ENCODE measurements at places on chromosomes 1 and 21.

GRCh38 chr1:198278943-198279342, 122.1 kb downstream of the NEK7 start:
- DNase-seq = no peak

DNA sequence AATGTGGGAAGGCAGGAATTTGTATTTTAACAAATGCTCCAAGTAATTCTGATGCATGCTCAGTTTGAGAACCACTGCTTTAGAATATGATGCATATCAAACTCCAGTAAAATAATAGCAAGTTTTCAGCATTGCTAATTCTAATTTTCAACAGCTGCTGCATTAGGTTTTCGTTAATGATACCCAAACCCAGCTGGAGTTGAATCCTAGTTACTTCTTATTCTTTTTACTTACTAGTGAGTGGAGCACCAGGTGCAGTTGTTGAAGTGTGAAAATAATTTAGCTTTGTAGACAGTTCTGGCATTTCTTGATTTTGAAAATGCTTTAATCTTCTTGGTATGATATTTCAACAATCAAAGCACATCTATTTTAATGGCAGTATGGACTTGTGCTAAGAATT, 138.5 kb downstream of the HS2ST1 start:
- no peak for DNase-seq

GRCh38 chr1:227728059-227728891, 6.8 kb downstream of the JMJD4 start:
- DNase-seq = peak; percentile 34

DNA sequence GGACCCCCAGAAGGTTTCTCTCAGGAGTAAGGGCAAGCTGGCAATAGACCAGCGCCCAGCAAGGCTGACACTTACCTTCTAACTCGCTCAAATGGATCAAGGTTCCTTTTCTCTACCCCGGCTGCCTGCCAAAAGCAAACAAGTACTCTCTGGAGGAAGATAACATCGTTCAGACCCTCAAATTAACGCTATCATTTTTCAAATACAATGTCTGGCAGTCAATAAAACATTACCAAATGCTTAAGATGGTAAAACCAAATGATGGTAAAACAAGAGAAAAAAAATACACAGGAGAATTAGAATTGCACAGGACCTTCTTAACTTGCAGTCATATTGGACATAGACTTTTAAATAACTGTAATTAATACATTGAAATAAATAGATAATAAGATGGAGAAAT, 148.1 kb downstream of the SPATA46 start:
- DNase-seq = no peak

DNA sequence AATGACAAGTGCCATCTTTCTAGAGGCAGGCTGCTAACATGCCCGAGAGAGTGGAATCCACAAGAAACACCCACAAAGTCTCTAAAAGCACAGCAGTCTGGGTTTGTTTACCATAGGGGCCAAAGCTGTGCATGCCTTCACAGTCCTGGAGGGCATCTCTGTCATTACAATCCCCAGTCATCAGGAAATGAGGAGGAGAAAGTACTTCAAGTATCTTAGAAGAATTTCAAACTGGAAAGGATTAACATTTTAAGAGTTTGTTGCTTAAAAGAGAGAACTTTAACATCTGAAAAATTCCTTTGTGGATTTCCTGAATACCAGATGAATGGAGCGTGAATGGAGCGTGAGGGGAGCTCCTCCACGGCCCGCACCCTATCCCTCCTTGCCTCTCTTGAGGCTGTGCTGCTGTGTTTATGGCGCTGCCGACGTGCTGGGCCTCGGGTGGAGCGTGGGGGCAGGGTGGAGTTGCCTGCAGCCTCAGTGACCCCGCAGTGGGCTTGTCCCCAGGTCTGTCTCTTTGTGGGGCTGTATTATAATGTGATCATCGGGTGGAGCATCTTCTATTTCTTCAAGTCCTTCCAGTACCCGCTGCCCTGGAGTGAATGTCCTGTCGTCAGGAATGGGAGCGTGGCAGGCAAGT, 23.3 kb downstream of the SLC6A17 start:
- no peak for DNase-seq

GRCh38 chr1:20932437-20932977, 145.4 kb upstream of the HP1BP3 start:
- no peak for DNase-seq

GRCh38 chr1:39154553-39155421, 49.7 kb upstream of the MACF1 start:
- DNase-seq = no peak

GRCh38 chr1:100455478-100456072, 82.4 kb upstream of the GPR88 start:
- DNase-seq = no peak

DNA sequence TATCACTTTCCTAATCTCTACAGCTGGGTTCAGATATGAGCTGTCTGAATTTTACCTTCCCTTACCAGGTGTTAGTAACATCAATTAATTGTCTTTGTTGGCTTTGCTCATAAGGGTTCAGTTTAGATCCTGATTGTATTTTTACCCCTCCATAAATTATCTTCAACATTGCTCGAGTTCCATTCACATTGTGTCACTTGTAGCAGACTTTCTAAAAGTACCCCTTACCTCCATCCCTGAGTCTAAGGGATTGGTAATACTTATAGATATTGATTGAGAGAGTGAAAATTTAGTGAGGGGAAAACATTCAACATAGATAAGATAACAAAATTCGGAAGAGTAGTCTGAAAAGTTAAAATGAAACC, 7.3 kb downstream of the RASAL2 start:
- DNase-seq = no peak

DNA sequence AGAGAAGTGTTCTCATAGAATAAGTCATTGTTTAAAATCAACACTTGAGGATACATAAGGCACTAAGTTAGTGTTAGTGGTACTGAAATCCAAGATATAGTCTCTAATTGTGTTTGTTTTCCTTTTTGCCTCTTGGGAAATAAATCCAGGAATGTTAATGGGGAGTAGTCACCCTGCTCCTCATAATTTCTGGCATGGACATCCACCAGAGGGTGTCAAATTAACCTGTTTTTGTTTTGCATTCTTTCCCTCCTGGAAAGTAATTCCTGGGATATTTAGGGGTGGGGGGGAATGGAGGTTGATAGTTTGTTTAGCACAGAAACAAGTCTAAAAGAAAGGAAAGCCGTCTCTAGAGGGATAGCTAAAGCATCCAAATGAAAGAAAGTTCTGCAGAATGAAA, 87.8 kb upstream of the MAP1LC3C start:
- no peak for DNase-seq

DNA sequence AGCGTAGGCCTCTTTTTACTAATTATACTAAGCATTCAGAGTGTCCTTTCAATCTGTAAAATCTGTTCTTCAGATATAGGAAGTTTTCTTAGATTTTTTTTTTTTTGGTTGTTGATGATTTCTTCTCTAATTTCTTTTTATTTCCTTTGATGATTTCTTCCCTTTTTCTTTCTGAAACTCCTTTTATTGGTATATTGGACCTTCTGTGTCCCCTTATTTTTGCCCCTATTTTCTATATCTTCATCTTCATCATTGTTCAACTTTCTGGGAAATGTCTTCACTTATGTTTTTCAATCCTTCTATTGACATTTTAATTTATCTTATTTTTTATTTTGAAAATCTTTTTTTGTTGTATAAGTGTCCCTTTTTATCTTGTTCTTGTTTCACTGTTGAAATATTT, 17.2 kb upstream of the SYT14 start:
- DNase-seq = no peak

DNA sequence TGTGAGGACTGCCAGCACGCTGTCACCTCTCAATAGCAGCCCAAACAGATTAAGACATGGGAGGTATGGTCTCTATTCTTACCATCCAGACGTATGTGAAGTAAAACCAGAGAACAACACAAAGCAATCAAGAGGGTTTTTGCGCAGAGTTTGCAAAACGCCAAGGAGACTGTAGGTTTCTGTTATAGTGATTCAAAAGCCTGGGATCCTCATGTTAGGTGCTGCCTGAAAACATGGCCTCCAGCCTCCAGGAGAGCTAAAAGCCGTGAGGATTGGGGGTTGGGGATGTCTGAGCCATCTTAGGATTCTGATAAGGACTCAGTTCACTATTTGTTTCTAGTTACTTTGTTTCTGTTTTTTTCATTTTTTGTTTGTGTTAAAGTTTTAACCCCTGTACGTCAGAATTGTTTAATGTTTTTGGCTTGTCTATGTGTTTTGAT, 4.2 kb upstream of the CCT8 start:
- no peak for DNase-seq

GRCh38 chr1:95953015-95953414, 719.0 kb downstream of the RWDD3 start:
- DNase-seq = no peak

GRCh38 chr1:71464016-71464415, 383.2 kb upstream of the ZRANB2 start:
- DNase-seq = no peak

GRCh38 chr1:21206117-21206516, 29.4 kb upstream of the EIF4G3 start:
- DNase-seq = peak; percentile 66

DNA sequence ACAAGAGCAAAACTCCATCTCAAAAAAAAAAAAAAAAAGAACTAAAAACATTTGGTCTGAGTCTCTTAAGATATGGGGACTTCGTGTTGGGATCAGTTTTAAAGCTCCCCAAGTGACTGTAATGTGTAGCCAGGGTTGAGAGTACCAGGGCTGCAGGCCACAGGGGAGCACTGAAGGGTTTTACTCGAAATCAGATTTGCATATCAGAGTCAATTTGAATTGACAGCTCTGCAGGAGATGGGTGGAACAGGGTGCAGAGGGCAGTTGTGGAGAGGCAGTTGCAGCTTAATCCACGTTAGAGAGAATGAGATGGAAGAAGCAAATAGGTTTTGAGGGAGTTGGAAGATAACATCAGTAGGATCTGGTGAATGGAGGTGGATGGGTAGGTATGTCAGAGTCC, 20.6 kb upstream of the ELOA start:
- no peak for DNase-seq

DNA sequence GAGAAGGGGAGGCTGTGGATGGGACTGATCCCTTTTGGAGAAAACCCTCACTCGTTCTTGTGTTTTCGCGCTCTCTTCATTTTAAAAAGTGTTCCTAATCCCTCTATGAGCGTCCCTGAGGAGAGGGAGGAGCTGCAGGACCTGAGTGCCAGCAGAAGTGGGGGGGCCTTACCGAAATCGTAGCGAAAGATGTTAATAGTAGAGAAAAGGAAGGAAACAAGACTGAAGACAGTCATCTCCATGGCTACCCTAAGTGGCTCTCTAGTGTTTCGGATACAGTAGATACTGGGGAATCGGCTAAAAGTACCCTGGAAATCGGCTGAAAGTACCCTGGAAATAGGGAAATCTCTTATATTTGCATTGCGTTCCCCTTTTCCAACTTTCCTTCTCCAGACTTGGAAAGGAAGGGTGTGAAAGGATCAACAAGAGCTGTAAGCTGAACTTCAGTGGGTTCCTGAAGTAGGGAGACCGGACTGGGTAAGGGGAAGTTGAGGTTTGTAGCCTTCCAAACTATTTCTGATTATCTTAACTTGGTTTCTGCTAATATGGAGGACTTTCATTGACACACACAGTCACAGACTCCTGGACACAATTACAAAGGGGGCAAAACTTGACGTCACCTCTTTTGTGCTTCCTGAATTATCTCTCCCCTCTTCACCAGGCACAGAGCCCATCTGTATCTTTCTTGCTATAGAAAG, 486 bp upstream of the DSTYK start:
- no peak for DNase-seq

DNA sequence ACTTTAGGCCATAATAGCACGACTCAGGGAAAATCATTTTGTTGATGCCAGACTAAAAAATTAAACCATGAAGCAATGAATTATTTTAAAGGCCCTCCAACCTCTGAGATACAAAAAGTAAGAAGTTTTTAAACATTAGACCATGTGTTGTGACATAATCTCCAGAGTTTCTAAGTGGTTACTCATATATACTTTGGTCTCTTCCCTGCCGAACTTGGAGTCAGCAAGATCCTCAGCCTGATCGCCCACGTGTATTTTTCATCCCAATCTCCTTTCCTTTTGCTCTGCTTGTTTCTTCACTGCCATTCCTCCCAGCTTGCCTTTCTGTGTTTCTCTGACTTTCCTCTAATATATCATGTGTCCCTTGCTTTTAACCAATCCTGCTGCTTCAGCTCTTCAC, 3.8 kb downstream of the ARV1 start:
- no peak for DNase-seq

- DNase-seq = no peak
Observed at GRCh38 chr1:198165927-198166647, 9.3 kb downstream of the NEK7 start.

DNA sequence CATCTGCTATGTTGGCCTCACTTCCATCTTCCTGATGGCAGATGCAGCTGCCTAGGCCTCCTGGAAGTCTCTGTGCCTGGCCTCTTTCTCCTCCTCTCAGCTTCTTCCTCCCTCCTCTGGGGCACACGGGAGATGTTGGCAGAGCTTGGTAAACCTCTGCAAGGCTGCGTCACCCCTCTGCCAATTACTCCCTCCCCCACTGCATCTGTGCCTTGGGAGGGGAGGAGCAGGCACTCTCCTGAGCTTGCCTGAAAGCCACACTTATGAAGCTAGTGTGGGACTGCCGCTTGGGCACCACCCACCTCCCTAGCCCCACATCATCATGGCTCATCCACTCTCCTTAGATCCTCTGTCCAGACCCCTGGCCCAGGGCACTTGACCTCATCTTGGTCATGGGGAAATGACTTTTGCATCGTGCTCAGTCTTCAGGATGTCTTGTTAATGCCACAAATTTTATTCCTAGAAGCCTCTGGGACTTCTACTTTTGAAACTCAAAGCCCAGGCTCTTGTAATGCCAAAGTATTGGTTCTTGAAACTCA, 7.3 kb upstream of the TMEM51 start:
- DNase-seq = no peak

Measured in epithelial cell of prostate (primary cell).